Left ventricle myocardium superior (tissue), 1 donor: ENCODE measurements at places on chromosomes 4 and X. TPM values are rescaled to one million over a fixed set of nuclear protein-coding genes. Genes with fewer than 3 reads are reported as not detected.
A peak's percentile ranks its signal among the peaks of the same experiment; 100 is the strongest.

DNA sequence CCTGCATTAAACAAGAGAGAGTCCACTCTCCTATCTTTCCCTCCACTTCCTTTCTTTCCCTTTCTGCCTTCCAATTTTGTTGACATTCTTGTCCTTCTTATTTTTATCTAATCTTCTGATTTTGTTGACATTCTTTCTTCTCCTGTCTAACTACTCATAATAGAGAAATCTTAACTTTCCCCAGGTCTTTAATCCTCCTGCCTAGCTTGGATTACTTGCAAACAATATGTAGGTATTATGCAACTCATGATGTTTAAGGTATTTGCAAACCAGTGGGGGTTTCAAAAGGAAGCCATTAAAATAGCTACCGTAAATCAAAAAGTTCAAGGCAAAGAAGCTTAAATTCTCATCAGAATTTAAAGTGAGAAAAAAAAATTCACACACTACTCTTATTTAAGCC lies 53.9 kb downstream of the PROM1 start:
- DNase-seq: no peak

- no peak for DNase-seq
Observed at GRCh38 chr4:5750052-5750945, 39.3 kb downstream of the EVC start.

DNA sequence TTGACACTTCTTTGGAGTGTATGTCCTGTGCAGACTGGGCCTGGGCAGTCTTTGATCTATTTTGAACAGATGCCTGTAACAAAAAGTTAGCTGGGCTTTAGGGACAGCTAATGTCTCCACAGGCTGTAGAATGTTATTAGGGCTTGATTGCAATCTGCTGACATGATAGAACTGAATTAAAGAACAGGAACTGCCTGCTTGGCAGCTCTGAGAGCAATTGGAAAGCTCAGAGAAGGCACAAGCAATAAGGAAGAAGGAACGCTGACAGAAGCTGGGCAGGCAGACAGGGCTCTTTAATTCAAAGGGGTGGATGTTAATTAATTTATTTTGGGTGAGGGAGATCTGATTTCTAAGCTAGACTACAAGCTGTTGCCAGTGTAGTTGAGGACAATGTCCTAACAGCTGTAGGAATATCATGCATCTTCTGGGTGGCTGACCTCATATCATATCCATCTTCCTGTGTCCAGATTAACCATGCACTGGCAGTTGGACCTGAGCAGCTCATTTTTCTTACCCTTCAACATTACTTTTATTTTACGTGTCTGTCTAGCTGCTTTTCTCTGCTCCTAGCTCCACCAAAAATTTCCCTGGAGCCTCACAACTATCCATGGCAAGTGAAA lies 20.7 kb upstream of the GRXCR1 start:
- no peak for DNase-seq

- DNase-seq: no peak
Observed at GRCh38 chr4:73668782-73669201, 48.6 kb upstream of the RASSF6 start.

GRCh38 chrX:130174045-130174704 lies 2.4 kb downstream of the RAB33A start:
- peak; percentile 41 for DNase-seq

DNA sequence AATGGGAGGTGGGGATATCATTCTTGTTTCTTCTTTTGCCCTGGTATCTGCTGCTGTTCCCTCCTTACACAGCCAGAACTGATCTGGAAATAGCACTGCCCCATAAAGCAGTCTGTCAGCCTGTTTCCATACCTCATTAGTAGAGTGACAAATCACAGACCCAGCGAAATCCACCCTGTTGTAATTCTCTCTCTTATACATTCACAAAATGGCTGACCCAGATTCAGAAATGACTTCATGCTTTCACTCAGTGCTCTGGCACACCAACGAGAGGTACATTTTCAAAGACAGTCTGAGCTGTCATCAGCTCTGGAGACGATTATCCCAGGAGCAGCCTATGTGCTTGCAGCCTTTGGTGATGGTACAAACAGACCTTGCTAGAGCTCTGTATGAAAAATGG lies 164.6 kb downstream of the AFF2 start:
- no peak for DNase-seq

DNA sequence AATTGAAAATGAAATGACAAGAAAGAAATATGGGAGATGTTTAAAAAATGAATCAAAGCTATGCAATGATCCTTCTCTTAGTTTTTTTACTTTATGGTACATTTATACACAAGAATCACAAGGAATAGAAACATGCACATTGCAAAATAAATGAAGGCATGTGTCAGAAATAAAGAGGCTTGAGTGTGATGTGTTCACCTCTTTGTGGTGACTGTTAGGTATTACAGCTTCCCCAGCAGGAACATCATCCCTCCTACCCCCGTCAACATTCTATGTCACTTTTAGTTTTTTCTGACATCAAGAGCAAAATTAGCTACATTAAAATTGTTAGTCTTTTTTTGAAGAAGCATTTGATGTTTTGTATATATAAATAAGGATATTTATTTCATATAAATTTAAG lies 214.8 kb downstream of the SLC4A4 start:
- no peak for DNase-seq

PAGE2 gene
- not detected for total RNA-seq
